ENCODE measurements at places on chromosomes 3 and 15.

DNA sequence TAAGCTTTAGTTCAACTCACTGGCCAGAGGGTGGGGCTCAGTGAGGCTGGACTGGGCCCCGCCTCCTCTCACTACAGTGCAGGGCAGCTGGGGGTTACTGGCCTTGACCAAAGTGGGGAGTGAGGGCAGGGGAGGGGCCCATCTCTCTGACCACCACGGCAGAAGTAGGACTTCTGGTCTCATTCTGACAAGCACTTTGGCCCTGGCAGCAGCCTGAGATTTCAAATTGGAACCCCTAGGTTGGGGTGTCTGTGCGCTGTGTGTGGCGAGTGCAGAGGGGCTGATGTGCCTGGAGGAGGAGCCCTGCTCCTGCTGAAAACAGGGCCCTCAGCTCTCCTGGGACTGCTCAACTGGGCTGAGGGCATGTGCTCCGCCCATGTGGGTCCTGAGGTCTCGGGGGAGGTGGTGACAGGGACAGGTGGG lies 60.3 kb upstream of the RPL32 start:
- peak; percentile 23 for DNase-seq

- DNase-seq = no peak
These were observed 18.4 kb downstream of the KLF15 start for GRCh38 chr3:126338790-126339288.

DNA sequence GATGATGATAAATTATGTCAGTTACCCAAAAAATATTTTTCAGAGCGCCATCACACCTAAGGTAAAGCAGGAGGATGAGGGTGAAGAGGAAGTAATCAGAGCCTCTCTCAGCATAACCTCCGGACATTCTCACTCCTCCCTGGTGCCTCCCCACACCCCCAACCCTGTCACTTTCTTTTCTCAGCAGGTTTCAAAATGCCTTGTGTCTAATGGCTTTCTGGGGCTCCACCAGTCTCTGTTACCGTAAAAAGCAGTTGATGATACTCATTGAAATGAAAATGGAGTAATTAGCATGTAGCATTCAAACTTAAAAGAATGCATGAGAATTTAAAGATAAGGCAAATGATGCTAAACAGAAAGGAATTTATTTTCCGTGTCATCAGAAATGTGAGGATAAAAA lies 180.0 kb downstream of the ERC2 start:
- no peak for DNase-seq

DNA sequence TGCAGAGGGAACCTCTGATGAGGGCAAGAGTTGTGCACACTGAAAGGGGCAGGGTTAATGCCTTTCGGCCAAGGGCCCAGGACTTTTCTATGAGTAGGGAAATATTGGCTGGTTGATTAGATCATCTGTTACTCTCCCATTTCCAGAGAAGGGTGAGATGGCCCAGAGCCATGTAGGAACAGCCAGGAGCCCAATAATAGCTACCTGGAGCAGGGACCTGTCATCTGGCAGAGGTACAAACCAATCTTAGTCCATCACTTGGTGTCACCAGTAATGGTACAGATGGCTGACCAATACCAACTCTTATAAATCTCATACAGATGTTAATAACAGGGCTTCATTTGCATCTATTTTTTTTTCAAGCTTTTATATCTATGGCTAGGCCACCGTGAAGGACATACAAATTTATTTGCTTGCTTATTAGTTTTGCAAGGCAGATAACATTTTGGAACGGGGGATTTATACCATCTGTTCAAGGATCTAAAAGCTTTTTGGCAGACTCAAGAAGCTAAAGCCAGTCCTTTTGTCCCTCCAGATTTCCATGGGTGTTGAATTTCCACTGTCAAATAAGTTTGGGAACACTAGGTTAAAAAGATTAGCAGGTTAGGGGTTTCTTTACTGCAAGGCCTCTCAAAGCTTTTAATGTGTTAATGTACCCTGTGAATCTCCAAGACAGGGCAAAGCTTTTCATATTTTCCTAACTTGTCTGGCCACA lies 79.3 kb downstream of the TNIK start:
- no peak for DNase-seq

GRCh38 chr3:98172621-98173020 lies 6.1 kb downstream of the OR5H15 start:
- DNase-seq = no peak

DNA sequence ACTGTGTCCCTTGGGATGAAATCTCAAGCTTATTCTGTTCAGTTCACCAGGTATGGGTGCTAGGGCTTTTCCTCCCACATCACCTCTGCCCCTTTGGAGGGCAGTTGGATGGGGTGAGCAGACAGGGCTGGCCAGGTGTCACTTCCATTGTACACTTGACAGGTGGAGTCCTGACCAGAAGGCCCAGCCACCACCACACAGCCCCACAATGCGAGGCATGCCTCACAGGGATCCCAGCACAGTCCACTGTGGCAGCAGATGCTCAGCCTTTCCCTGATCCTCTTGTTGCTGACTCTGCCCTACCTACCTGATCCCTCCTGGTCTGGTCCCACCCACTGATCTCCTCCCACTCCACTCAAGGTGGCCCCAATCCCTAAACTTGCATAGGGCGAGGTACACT lies 88.2 kb downstream of the ANP32A start:
- DNase-seq = no peak

GRCh38 chr15:71203586-71204474 lies 88.6 kb downstream of the THSD4 start:
- no peak for DNase-seq

DNA sequence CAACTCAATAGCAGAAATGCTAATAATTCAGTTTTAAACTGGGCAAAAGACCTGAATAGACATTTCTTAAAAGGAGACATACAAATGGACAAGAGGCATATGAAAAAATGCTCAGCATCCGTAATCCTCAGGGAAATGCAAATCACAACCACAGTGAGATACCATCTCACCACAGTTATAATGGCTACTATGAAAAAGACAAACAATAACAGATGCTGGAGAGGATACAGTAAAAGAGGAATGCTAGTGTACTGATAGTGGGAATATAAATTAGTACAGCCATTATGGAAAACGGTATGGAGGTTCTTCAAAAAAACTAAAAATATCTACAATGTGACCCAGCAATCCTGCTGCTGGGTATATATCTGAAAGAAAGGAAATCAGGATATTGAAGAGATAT lies 367.2 kb downstream of the FHIT start:
- DNase-seq = no peak

- no peak for DNase-seq
These were observed 72.5 kb upstream of the TLE3 start for GRCh38 chr15:70170096-70170699.

DNA sequence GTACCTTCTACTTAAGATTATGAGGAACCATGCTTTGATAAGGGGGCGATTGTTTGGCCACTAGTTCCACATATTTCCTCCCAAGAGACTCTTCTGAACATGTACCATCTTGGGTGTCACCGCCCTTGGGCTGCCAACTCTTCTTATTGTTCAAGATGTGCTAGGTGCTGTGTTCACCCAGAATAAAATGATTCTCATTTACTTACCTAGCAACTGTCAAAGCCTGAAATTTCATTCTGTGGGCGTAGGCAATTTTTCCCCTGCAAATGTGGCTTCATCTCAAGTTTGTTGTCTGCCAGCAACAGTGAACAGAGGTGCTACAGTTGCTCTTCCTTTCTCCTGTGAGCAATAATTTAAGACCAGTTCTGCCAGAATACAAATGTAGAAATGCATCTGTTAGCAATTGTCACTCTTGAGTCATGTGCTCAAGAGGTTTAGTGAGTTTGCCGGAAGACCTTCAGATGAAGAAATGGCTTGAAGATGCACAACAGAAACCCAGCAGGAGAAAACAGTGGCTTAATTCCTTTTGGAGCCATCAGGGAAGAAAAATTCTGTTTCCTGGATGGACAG lies 41.3 kb upstream of the RARB start:
- no peak for DNase-seq

DNA sequence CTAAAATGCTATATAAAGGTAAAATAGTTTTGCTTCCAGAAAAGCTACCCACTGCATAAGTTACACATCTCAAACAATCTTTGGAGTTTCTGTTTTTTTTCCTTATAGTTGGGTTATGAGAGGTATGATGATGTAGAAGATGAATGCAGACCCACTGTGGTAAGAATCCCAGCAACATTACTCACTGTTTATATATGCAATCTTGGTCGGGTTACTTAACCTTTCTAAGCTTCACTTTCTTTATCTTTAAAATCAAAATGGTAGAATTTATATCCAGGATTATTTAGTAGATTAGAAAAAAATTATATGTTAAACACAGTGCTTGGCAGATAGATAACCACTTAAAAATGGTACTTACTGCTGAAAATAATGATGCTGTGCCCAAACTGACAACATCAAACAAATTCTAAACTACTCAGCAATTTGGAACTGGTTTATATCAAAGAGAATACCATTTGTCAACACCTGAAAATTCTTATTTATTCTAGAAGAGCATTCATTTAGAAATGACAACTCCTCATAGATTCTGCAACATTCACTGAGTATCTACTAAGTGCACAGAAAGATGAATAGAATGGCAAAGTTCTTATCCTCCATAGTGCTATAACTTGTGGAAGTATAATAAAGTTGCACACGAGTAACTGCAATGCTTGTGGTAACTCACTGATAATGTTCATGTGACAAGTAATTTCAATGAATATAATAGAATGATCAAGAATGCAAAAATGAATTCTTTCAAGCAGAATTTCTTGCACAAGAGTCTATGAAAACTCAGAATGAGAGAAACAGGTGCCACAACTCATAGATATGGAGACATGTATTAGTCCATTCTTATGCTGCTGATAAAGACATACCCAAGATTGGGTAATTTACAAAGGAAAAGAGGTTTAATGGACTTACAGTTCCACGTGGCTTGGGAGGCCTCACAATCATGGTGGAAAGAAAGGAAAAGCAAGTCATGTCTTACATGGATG lies 129.0 kb upstream of the SLC7A14 start:
- DNase-seq = no peak

- DNase-seq = peak; percentile 40
These were observed 5.6 kb downstream of the RBP1 start for GRCh38 chr3:139533781-139534454.

DNA sequence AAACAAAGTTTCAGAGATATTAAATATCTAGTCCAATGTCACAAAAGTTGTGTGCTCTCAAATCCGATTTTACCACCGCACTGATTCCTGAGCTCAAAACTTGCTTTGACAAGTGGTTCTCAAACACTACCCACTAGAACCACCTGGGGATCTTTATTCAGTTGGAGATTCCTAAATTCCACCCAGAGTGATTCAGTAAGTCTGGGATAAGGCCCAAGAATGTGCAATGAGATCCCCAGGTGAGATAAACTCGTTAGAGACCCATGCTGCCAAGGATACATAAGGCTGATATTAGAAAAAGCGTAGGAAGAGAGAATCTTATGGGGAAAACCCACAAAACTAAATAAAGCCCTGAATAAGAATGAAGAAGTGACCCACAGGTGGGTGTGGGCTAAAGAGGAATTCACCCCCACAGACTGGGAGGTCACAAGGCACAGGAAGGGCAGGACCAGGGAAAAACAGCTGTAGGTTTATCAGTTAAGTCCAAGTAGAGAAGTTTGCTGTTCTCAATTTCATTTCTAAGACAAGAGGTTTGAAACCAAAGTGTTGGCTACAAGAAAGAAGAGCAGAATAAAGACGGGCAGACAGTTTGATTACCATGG lies 11.5 kb upstream of the RPS17 start:
- DNase-seq = no peak

GRCh38 chr3:16883723-16884083 lies 1.1 kb upstream of the PLCL2 start:
- DNase-seq = no peak

DNA sequence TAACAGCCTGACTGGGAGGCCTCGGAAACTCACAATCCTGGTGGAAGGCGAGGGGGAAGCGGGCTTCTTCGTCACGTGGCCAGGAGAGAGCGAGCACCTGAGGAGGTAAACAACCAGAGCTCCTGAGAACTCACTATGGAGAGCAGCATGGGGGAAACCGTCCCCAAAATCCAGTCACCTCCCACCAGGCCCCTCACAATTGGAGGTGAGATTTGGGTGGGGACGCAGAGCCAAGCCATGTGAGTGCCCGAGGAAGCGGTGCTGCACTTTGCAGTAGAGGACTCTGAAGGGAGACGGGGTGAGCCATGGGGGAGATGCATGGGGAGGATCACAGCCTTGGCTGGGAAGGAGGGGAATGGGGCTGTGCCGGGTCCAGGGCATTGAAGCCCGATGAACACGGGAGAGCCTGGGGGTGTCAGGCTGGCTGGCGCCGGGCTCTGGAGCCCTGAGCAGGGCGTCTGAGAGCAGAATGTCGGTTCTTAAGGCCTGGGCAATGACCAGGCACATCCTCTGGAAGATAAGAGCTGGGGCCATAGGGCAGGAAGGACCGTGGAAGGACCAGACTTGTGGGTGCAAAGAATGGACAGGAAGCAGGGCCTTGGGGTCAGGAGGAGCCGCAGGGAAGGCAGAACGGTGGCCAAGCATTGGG lies 117.7 kb downstream of the GABRG3 start:
- DNase-seq = no peak

DNA sequence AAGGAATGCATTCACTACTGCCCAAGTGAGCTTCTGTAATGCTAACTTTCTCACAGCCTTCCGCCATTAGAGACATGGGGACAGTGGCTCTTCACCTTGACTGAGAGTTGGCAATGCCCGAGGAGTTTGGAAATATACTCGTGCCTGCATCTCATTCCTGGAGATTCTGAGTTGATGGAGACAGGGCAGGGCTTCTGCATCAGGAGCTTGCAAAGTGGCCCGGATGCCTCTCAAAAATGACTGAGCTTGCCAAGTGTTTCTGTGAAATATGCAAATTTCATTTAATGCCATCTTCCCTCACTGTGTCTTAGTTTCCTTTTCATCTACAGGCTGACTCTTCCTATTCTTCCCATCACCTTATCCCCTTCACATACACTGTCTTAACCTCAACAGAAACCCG lies 346.2 kb downstream of the GRM7 start:
- DNase-seq = no peak

Measured in glutamatergic neuron (in vitro differentiated cells).